Mammary epithelial cell (primary cell): ENCODE measurements at places on chromosomes 12 and 14.

- no peak for DNase-seq
These were observed 80.1 kb downstream of the ANO2 start for GRCh38 chr12:5864972-5865371.

GRCh38 chr14:90849787-90850444 lies 33.7 kb upstream of the TTC7B start:
- no peak for DNase-seq

DNA sequence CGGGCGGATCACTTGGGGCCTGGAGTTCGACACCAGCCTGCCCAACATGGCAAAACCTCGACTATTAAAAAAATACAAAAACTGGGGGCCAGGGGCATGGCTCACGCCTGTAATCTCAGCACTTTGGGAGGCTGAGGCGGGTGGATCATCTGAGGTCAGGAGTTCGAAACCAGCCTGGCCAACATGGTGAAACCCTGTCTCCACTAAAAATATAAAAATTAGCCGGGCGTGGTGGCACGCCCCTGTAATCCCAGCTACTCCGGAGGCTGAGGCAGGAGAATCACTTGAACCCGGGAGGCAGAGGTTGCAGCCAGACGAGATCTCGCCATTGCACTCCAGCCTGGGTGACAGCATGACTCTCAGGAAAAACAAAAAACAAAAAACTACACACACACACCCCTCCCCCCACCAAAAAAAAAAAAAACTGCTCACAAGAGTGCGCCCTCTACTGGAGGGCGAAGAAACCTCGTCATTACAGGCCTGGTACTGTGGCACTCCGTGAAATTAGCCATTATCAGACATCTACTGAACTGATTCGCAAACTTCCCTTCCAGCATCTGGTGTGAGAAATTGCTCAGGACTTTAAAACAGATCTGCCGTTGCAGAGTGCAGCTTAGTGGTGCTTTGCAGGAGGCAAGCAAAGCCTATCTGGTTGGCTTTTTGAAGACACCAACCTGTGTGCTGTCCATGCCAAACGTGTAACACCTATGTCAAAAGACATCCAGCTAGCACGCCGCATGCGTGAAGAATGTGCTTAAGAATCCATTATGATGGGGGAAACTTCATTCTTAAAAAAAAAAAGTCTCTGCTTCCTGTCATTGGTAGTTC lies 7.7 kb downstream of the PPP1R3E start:
- DNase-seq: no peak

DNA sequence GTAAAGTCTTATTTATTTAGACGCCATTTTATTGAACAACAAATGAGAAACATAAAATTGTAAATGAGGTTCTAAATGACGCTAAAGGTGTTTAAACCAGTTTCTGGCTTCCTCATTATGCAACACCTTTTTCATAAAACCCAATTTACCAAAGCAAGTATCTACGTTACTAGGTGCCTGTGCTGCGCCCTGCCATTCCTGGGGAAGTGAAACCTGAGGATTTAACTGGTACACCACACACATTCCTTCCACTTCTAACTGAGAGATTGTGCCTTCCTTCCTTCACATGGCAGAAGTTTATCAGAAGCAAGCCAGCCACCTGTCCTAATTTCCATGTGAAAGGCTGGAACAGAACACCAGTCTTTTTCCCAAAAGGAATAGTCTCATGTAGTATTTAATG lies 40.3 kb upstream of the GCH1 start:
- DNase-seq: no peak

GRCh38 chr12:109264095-109264942 lies 44.8 kb downstream of the FOXN4 start:
- peak; percentile 30 for DNase-seq

GRCh38 chr14:95862243-95862642 lies 14.4 kb upstream of the TUNAR start:
- no peak for DNase-seq
